ENCODE measurements at places on chromosomes 13 and 19.

DNA sequence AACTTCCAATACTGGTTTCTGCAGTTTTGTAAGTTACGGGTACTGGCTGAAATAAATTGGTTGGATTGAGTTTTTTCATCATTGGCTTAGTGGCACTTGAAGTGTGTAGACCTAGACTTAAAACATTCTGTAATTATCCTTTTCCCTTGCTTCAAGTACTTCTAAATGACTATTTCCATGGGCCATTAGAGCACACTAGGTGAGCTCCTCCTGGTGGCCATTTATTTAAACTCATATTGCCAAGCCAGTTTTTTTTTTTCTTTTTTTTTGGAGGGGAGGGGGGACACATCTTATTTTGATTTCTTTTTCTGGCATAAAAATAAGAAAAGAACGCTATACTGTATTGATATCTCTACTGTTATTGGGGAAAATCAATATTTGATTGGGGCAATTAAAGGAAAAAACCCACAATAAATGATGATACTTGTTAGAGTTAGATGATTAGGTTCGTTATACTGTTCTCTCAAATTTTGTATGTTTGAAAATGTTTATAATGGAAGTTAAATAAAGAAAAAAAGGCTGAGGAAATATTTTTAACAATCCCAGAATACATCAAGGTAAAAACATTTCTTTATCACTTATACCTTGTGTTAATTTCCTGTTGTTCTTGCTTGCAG lies 82.9 kb downstream of the PDS5B start:
- peak; percentile 47 for DNase-seq

GRCh38 chr19:5504114-5504513 lies 48.9 kb downstream of the ZNRF4 start:
- no peak for DNase-seq

GRCh38 chr19:47414469-47414868 lies 4.9 kb downstream of the MEIS3 start:
- DNase-seq: no peak

DNA sequence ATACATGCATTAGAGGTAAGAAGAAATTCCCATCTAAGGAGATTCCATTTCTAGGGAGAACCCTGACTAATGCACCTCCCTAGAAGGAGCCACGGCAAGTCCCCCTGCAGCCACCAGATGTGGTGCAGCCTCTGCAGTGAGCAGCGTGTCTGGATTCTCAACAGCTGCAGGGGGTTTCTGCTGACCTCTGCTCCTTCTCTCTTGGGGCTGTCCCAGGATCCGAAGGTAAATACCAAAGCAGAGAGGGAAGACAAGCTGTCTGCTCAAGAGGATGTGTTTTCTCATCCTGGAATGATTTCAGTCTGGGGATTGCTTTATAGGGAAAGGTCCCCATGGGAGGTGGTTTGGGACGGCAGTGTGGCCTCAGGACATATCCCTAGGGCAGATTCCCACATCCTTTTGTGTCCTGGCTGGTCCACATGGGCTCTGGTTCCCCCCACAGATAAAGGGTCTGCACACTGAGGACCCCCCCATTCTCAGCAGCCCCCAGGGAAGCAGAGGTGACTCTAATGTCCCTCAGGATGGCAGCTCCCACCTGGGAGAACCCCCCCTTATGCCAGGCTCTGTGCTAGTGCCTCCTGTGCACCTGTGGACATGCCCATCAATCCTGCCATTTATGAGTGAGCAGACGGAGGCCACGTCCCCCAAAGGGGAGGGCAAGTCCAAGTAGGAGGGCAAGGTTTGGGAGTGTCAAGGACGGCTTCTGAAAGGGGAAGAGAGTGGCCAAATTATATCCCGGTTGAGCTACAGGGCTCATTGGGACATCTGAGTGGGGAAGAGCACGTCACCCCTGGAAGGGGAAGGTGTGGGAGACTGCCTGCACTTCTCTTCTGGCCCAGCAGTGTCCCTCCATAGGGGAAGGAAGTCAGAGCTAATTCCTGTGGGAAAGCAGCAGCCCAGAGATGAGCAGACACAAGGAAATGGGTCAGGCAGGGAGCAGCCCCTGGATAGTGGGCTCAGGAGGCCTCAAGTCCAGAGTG lies 10.2 kb upstream of the OR10H5 start:
- no peak for DNase-seq

GRCh38 chr13:50812242-50812641 lies 31.2 kb downstream of the DLEU7 start:
- DNase-seq: no peak

- DNase-seq: peak; percentile 81
These were observed 113.8 kb downstream of the TBC1D4 start for GRCh38 chr13:75368167-75368566.

DNA sequence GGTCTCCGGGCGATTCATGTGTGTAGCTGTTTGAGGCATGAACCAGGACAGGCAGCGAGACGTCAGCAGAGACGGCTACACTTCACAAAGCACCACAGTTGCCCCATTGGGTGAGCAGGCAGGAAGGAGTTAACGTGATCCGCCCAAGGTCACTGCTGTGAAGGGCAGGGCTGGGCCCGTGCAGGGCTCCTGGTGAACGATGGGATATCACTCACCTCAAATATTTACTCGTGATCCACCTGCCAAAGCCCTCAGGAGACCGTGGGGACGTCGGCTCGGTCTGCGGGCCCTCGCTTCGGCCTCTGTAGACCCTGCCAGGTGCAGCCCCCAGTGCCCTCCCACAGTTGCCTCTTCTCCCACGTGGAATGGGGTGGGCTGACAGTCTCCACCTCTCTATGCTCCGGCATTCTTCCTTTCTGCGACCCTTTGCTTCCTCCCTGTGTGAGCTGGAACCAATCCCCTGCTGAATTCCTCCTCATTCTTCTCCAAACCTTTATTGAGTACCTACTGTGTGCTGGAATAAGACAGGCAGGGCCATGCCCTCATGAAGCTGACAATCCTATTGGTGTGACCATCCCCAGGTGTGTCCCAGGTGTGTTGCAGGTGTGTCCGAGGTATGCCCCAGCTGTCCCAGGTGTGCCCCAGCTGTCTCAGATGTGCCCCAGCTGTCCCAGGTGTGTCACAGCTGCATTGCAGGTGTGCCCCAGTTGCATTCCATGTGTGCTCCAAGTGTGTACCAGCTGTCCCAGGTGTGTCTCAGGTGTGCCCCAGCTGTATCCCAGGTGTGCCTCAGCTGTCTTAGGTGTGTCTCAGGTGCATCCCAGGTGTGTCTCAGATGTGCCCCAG lies 2.0 kb upstream of the GRK1 start:
- no peak for DNase-seq

DNA sequence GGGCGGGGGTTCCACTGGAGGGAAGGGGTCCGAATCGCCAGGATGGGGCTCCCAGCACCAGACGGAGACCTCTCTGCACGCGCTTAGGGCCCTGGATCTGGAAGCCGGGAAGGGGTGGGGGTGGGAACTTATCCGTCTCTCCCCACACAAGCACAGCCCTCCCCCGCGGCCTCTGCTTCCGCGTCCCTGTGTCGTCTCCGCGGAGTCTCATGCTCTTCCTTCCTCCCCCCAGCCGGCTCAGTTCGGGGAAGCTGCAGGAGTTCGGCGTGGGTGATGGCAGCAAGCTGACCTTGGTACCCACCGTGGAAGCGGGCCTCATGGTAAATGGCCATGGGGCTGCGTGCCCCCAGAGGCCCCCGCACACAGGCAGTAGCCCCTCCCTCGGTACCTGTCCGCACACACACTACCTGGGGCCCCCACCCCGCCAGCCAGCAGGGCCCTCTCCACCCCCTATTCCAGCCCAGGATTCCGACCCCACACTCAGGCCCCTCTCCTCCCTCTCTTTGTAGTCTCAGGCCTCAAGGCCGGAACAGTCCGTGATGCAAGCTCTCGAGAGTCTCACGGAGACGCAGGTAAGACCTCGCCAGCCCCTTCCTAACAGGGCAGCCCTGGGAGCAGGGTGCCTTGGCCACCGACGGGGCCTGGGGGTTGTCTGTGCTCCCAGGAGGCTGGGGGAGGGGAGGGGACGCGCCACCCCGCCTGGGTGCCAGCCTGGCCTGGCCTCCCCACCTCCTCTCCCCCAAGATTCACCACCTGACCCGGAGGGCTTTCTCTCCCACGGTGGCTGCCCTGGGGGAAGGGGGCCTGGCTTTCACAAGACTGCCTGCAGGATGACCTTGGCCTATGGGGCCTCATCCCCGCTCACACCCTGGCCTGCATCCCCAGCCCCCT lies 3.2 kb downstream of the MIDN start:
- DNase-seq: no peak

- DNase-seq: no peak
These were observed 32.8 kb downstream of the ATP11A start for GRCh38 chr13:112722433-112723263.

All from fibroblast of the conjunctiva (primary cell).